ENCODE measurements at places on chromosomes 5 and 9.

DNA sequence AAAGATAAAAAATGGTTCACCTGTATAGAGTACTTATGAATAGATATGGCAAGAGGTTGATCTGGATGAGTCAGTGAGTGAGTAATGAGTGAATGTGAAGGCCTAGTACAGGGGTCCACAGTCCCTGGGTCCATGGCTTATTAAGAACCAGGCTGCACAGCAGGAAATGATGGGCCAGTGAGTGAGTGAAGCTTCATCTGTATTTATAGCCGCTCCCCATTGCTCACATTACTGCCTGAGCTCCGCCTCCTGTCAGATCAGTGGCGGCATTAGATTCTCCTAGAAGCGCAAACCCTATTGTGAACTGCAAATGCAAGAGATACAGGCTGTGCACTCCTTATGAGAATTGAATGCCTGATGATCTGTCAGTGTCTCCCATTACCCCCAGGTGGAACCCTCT lies 307.7 kb upstream of the ZNF608 start:
- no peak for DNase-seq
- peaks cover 5% of the 10 kb centered on the region for H3K4me1 ChIP-seq
- H3K27me3 ChIP-seq = no peaks in the 10 kb centered on the region
- H3K27ac ChIP-seq = no peak overlapping the region

GRCh38 chr5:75668977-75669689 lies 48.1 kb downstream of the POC5 start:
- H3K4me3 ChIP-seq = peak overlapping the region; percentile 18
- H3K27me3 ChIP-seq = no peaks in the 10 kb centered on the region
- no peak for DNase-seq

GRCh38 chr5:176440927-176441706 lies 7.1 kb upstream of the FAF2 start:
- H3K4me1 ChIP-seq = no peaks in the 10 kb centered on the region
- no peak for DNase-seq
- H3K4me3 ChIP-seq = no peak overlapping the region
- H3K27ac ChIP-seq = no peak overlapping the region
- H3K36me3 ChIP-seq = no peaks in the 10 kb centered on the region

DNA sequence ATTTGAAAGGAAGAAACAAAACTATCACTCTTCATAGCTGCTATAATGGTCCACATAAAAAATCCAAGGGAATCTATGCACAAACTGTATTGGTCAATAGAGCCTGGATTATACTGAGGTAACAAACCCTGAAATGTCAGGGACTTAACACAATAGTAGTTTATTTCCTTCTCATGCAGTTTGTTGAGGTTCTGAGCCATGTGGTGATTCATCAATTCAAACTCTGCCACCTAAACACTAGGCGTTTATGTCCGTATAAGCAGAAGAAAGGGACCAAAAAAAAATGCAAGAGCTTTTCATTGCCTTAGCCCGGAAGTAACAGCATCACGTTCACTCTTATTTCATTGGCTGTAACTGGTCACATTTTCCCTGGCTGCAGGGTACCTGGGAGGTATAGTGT lies 464.7 kb downstream of the ZSWIM6 start:
- H3K27ac ChIP-seq = no peak overlapping the region
- no peaks in the 10 kb centered on the region for H3K4me1 ChIP-seq
- no peak for DNase-seq
- no peak overlapping the region for H3K4me3 ChIP-seq
- H3K36me3 ChIP-seq = no peaks in the 10 kb centered on the region
- H3K27me3 ChIP-seq = no peaks in the 10 kb centered on the region

DNA sequence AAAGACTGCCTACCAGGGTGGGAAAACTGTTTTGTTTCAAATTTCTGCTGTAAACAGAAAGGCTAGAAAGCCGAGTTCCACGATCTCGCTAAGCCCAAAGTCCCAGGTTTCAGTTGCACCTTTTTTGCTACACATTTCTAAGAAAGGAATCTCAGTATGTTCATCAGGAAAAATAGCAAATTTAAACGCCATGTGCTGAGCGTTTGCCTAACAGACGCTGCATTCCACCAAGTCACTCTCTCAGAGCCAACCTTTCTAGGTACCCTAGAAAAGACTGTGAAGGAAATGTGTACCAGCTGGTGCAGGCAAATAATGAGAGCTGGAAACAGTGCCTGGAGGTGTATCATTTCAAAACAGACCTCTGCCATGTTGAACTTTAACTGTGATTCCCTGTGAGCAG lies 71.8 kb downstream of the FRMD3 start:
- no peak overlapping the region for H3K4me3 ChIP-seq
- H3K27me3 ChIP-seq = no peaks in the 10 kb centered on the region
- no peak overlapping the region for H3K27ac ChIP-seq
- H3K4me1 ChIP-seq = no peaks in the 10 kb centered on the region

DNA sequence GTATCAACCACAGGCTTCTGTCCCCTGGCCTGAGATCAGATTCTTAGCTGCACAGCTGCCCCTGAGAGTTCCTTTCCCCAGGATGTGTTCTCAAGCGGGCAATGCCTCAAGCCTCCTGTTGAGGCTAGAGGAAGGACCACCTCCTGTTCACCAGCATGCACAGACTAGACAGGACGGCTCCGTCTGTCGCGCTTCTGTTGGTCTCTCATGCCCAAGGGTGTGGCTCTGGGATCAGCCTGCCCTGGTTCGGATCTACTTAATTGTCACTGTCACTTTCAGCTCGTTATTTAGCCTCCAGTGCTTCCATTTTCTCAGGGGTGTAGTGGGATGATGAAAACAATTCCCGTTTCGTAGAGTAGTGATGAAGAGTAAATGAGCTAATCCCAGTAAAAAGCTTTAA lies 103.1 kb downstream of the KCNIP1 start:
- no peaks in the 10 kb centered on the region for H3K36me3 ChIP-seq
- H3K4me1 ChIP-seq = no peaks in the 10 kb centered on the region
- H3K27me3 ChIP-seq = no peaks in the 10 kb centered on the region
- no peak overlapping the region for H3K27ac ChIP-seq

DNA sequence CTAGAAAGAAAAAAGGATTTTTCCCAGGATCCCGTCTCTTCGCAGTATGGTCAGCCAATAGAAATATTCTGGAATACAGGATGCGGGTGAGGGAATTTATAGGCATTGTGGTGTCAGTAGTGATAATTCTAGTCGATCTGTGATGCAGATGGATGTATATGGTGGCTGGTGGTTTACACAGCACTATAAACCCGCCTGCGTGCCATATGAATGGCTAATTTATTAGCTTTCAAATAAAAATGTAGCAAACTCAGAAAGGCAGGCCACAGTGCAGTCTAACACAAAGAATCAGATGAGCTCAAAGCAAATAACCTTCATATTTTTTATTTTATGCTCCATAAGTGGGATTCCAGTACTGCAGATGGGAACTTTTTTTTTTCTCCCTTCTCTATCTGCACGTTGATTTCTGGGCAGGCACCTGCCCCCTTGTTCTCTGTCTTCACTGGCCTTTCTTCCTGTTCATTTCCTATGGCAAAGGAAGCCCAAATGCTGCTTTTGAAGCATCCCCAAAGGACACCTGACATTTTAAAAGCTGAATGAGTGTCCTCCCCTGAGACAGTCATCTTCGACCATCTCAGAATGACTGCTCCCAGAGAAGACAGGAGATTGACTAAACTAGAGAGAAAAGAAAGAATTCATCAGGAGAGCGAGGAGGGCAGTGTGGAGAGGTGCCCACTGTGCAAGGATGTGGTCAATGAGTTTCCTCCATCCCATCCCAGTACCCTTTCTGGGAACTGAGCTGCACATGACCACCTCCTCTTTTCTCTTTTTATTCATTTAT lies 52.1 kb downstream of the SEMA6A start:
- H3K27ac ChIP-seq = no peak overlapping the region
- no peaks in the 10 kb centered on the region for H3K36me3 ChIP-seq
- DNase-seq = no peak

GRCh38 chr9:110104261-110104809 lies 103.6 kb downstream of the C9orf152 start:
- H3K36me3 ChIP-seq = no peaks in the 10 kb centered on the region
- DNase-seq = no peak
- H3K27me3 ChIP-seq = no peaks in the 10 kb centered on the region
- peaks cover 6% of the 10 kb centered on the region for H3K4me1 ChIP-seq

GRCh38 chr9:87686520-87687090 lies 39.3 kb upstream of the CTSL start:
- no peak overlapping the region for H3K27ac ChIP-seq
- DNase-seq = no peak
- H3K4me1 ChIP-seq = no peaks in the 10 kb centered on the region

DNA sequence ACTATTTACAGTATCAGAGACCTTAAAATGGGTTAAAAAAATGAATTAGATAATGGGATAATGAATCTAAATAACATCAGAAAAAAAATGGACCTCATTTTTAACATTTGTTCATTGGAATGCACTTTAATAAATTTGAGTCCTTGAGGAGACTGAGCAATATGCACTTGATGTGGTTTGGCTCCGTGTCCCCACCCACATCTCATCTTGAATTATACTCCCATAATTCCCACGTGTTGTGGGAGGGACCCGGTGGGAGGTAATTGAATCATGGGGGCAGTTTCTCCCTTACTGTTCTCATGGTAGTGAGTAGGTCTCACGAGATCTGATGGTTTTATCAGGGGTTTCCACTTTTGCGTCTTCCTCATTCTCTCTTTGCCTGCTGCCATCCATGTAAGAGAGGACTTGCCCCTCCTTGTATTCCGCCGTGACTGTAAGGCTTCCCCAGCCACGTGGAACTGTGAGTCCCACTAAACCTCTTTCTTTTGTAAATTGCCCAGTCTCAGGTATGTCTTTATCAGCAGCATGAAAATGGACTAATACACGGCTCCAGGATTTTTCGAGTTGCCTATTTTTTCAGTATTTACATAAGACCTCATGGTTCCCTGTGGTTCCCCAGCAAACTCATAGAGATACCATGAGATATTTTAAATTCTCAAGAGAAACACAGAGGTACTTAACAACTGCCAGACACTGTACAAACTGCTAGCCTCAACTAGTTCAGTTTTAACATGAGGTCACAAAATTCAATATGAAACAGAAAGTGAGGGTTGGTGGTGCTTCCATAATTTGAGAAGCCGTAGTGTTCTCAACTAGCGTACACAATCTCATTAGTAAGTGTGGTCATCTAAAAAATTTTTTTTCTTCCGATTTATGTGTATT lies 128.3 kb downstream of the TLE1 start:
- no peaks in the 10 kb centered on the region for H3K27me3 ChIP-seq
- H3K36me3 ChIP-seq = no peaks in the 10 kb centered on the region
- H3K4me3 ChIP-seq = no peak overlapping the region
- no peak for DNase-seq
- H3K4me1 ChIP-seq = peaks cover 16% of the 10 kb centered on the region

DNA sequence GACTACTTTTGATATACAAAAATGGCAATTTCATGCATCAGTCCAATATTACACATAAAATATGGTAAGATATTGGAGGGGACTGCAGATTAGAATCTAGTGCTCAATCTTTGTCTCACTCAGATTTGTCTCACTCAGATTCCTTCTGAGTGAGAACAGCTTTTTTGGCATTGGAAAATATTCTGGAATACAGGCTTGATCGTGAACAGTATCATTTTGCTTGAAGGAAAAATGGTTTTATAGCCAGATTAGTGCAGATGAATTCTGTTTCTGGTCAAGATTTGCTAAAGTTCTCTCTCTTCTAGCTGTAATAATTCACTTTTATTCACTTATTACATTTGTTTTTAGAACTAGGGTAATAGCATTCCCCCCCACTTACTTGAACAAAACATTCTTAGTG lies 51.2 kb downstream of the MAN2A1 start:
- no peaks in the 10 kb centered on the region for H3K27me3 ChIP-seq
- no peak overlapping the region for H3K27ac ChIP-seq
- H3K36me3 ChIP-seq = no peaks in the 10 kb centered on the region

GRCh38 chr5:135587721-135588663 lies 9.2 kb upstream of the CXCL14 start:
- H3K27ac ChIP-seq = no peak overlapping the region
- no peak overlapping the region for H3K4me3 ChIP-seq
- no peaks in the 10 kb centered on the region for H3K27me3 ChIP-seq
- no peak for DNase-seq

DNA sequence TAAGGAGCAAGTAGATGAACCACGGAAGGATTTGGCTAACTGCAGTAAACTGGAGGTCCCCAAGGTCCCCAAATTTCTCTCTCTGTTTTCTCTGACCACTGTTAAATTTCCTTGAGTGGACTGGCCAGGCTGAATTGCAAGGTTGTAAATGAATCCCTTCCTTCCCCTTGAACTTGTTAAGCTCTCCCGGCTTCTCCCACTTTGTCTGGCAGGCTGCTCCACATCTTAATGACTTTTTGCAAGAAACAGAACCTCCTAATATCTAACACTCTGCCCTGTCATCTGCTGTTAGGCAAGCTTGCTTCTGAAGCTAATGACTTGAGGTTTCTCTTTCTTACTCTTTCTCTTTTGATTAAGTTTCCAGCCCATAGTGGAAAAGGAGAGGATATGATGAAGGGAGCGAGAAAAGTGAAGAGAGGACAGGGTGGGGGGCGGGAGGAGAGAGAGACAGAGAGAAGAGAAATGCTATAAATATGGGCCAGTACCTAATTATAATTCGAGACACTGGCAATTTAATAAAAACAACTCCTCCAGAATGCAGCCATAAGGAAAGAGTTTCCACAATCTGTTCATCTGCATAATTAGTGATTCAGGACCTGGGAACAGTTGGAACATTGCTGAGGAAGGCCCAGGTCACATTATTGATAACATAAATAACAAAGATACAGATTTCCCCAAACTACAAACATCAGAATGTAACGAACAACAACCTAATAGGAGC lies 437.3 kb upstream of the MPDZ start:
- H3K27ac ChIP-seq = no peak overlapping the region
- no peaks in the 10 kb centered on the region for H3K36me3 ChIP-seq
- no peaks in the 10 kb centered on the region for H3K27me3 ChIP-seq
- peaks cover 3% of the 10 kb centered on the region for H3K4me1 ChIP-seq

- no peak for DNase-seq
- H3K27ac ChIP-seq = no peak overlapping the region
- no peak overlapping the region for H3K4me3 ChIP-seq
- H3K4me1 ChIP-seq = no peaks in the 10 kb centered on the region
- no peaks in the 10 kb centered on the region for H3K36me3 ChIP-seq
Measured at GRCh38 chr5:20077186-20077585, 89.2 kb upstream of the CDH18 start.

DNA sequence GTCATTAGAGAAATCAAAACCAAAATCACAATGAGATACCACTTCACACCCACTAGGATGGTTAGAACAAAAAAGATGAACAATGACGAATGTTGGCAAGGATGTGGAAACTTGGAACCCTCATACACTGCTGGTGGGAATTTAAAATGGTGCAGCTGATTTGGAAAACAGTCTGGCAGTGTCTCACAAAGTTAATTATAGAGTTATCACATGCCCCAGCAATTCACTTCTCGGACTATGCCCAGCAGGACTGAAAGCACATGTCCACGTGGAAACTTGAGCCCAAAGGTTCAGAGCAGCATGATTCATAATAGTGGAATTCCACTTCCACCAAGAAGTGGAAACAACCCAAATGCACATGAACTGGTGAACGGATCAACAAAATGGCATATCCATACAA lies 85.0 kb upstream of the HRH2 start:
- H3K27me3 ChIP-seq = no peaks in the 10 kb centered on the region
- H3K36me3 ChIP-seq = no peaks in the 10 kb centered on the region
- DNase-seq = peak; percentile 51
- H3K4me3 ChIP-seq = no peak overlapping the region
- no peak overlapping the region for H3K27ac ChIP-seq

- H3K36me3 ChIP-seq = no peaks in the 10 kb centered on the region
- no peak for DNase-seq
- no peak overlapping the region for H3K4me3 ChIP-seq
- H3K27me3 ChIP-seq = no peaks in the 10 kb centered on the region
Measured at GRCh38 chr5:172687940-172688339, 46.9 kb downstream of the NEURL1B start.

Data from ascending aorta (tissue), 2 donors.